ENCODE measurements at places on chromosomes 5 and 9.

GRCh38 chr5:139763930-139764791, 31.4 kb upstream of the PSD2 start:
- no peak for DNase-seq

DNA sequence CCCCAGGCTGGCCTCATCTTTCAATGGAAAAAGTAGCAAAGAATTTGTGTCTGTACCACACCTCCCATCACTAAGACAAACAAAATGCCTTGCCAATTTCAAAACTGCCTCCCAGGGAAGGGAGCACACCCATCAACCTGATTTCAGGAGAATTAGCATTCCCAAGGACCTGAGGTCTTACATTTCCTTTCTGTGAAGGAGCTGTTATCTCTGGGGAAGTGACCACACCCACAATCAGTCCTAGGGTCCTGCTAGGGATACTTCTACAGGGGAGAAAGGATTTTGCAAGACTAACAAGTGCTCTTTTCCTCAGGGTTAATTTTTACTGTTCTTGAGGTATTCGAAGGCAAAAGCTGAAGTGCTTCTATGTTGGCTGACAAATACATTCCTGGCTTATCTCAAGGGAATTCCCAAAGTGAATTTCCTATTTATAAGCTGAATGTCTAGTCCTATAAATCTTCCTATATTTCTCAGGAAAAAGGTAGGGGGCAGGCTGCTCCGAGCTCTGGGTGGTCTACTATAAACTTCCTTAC, 97.4 kb upstream of the ITGA1 start:
- DNase-seq: no peak

DNA sequence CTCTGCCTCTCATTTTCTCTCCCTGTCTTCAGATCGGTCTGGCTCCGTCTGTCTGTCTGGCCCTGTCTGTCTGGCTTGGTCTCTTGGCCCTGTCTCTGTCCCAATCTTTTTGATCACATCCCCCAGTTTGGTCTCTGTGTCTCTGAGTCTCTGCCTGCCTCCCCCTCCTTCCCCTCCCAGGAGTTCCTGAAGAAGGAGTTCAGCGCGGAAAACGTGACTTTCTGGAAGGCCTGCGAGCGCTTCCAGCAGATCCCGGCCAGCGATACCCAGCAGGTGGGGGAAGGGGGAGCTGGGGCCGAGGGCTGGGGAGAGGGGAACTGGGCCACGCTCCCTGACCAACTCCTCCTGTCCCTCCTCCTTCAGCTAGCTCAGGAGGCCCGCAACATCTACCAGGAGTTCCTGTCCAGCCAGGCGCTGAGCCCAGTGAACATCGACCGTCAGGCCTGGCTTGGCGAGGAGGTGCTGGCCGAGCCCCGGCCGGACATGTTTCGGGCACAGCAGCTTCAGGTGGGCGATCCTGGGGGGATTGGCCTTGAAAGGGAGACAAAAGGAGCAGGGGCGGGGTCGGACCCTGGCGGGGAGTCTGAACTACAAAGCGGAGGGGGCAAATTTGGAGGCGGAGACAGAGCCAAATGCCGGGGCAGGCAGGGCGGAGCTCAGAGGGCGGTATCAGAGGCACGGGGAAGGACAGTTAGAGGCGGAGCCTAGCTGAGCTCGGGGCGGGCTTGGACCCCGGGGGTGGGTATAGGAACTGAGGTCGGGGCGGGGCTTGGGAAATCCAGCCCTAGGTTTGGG, 9.0 kb downstream of the RGS14 start:
- no peak for DNase-seq

DNA sequence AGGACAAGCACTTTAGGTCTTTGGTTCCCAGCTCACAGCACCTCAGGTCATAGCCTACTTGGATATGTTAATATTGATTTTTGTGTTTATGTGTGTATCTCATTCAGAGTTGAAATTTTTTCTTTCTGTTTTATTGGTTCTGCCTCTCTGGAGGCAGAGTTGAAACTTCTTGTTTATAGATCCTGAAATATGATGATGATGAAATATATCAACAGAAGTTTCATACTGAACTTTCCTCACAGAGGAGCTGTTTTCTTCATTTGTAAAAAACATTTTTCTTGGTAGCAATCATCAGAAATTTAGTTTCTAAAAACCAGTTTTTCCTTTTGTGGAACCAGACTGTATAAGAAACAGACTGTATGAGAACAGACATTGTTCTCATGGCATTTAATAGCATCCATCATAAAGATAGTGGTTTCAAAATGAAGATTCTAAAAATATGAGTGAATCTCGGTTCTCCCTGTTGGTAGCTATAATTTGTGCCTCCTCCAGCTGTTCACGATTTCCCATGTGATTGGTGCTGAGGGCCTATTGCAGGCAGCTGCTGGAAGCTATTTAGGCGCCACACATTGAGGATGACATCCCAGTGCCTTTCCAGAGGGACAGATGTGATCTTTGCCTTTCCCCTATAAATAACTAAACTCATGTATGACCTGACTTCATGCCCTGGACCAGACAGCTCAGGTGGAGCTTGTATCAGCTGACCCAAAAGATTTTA, 39.5 kb upstream of the CFAP157 start:
- no peak for DNase-seq

DNA sequence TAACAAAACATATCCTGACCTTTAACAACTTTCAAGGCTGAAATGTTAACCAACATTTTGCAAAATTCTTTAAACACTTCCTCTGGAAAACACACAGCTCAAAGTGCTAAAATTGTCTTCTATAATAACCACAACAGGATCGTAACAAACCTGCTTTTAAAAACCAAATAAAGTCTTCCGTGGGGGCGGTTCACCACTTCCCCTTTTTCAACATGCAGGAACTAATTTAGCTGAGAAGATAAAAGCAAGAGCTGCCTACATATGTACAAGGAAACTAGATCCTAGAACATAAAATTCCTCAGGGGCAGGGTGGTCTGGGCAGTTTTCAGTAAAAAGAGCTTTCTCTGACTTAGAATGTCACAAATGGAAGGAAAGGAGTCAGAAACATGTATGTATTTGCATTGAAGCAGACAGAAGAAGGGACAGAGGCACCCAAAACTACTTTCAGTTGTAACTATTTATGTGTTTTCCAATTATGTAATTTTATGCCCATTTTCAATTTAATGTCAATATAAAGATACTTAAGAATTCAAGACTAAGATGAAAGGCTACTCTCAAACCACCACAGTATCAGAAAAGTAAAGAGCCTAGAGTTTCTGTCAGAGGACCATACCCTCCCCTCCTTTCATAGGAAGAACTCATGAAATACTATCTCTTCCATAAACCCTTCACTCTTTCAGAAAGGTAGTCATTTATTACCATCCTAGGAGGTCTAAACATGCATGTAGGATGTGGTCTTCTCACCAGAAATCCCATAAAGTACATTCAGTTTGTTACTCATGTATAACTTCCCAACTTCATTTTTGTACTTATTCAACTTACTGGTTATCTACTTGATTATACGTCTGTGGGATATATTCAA, 185.9 kb upstream of the RASA1 start:
- DNase-seq: no peak

GRCh38 chr9:7580568-7580967, 219.0 kb downstream of the DMAC1 start:
- DNase-seq: no peak

DNA sequence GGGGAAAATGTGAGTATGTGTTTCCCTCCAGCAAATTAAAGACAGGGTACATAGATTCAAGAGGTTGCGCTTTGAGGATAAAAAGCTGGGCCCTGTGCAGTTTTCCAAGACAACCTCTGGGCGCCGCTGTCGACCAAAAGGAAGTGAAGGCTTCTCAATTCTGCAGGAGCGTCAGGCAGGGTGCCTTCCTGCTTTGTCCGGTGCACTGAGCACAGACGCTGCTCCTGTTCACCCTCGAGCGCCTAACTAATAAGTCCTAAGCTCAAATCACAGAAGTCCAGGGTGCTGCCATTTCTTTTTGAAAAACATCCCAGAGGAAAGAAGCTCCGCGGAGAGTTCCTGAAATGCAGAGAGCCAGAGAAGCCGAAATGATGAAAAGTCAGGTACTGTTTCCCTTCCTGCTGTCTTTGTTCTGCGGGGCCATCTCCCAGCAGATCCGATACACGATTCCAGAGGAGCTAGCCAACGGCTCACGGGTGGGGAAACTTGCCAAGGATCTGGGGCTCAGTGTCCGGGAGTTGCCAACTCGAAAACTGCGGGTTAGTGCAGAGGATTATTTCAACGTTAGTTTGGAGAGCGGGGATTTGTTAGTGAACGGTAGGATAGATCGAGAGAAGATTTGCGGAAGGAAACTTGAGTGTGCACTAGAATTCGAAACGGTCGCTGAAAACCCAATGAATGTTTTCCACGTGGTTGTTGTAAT, at the start of gene PCDHGB1:
PCDHGB1 (plus strand) TSS at position 183 of the 703 bp plus-strand sequence; CDS start at position 345, 162 bp downstream.
- DNase-seq: no peak

- DNase-seq: no peak
Measured at GRCh38 chr5:149282027-149282965, 10.6 kb downstream of the AFAP1L1 start.

Data from activated T-helper 9 cell treated with anti-CD3 and anti-CD28 coated beads, Interleukin-2, amount 50 U/mL, for 16 hours (primary cell).